ENCODE measurements at places on chromosomes 11 and 22.

GRCh38 chr22:40597526-40598430 is 38.7 kb downstream of the MRTFA start:
- DNase-seq = no peak

GRCh38 chr22:38479096-38479837 is 11.4 kb downstream of the KDELR3 start:
- DNase-seq = no peak

DNA sequence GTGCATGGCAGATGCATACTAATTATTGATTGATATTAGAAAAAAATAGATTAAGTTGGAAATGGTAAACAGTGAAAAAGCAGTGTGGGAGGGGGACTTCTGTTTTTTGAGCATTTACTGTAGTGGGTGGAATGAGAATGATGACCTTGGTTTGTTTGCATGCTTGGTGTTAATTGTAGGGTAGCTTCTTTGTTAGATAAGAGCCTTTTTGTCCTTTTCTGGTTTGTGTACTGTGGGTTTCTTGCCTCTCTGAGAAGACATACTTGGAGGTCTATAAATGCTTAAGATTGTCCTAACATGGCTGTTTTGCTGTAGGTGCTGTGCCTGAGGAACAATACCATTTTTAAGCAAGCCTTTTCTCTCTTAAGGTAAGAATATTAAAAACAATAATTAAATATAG is 17.0 kb downstream of the MRPL48 start:
- DNase-seq = no peak

DNA sequence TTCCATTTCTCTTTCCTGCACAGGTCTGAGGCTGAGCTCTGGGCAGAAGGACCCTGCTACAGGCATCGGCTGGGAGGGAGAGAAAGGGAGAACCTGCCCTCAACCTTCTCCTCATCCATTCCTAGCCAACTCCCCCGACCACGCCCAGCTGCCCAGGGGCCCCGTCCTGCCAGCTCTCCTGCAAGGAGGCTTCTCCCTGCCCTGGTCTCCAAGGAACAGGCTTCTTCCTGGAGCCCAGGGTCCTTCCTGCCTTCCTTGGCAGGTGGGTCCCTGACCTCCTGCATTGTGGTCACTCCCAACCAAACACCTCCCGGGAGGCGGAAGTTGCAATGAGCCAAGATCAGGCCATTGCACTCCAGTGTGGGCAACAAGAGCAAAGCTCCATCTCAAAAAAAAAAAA is 12.5 kb upstream of the HMOX1 start:
- DNase-seq = no peak

DNA sequence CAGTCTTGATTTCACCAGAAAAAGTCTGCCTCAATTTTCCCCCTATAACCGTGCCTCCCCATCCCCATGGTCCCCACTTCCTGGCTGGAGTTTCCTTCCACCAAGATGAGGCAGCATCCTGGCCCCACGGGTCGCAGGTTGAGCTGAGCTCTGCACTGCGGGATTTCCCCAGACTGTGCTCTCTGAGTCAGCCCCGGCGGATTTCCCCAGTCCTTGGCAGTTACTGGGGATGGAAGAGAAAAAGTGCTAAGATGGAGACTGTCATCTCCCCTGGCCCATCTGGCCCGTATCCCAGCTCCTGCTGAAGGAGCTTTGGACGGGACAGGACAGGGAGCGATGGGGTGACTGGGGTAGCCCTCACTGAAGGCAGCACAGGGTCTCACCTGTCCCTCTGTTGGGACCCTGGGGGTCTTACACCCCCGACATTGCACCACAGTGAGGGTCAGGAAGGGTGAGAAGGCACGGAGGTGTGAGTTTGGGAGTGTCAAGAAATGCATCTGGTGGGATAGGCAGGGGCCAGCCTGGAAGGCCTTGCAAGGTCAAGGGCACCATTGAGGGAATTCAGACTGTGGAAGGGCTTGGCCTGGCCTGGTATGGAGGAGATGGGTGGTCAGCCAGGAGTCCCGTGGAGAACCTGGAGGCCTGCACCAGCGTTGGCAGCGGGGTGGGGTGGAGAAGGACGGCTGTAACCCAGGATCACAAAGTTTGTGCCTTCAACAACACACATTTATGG is 36.5 kb downstream of the NADSYN1 start:
- no peak for DNase-seq

GRCh38 chr11:134630861-134631260 is 218.8 kb upstream of the B3GAT1 start:
- DNase-seq = no peak

- DNase-seq = no peak
Observed at GRCh38 chr11:61949169-61950034, 749 bp upstream of the BEST1 start.

GRCh38 chr11:92911478-92911877 is 58.0 kb upstream of the MTNR1B start:
- no peak for DNase-seq

All from effector CD8-positive, alpha-beta T cell (primary cell).